Osteocyte (in vitro differentiated cells): ENCODE measurements at places on chromosomes 2 and 18. TPM values are rescaled to one million over a fixed set of nuclear protein-coding genes. Genes with fewer than 3 reads are reported as not detected.

GRCh38 chr18:70411307-70411706 lies 122.5 kb downstream of the SOCS6 start:
- no peak for DNase-seq

- DNase-seq, result no peak
Observed at GRCh38 chr2:97750017-97750416, 36.6 kb downstream of the ZAP70 start.

- DNase-seq, result peak; percentile 49
Observed at GRCh38 chr2:85523062-85523902, 15.7 kb upstream of the MAT2A start.

DNA sequence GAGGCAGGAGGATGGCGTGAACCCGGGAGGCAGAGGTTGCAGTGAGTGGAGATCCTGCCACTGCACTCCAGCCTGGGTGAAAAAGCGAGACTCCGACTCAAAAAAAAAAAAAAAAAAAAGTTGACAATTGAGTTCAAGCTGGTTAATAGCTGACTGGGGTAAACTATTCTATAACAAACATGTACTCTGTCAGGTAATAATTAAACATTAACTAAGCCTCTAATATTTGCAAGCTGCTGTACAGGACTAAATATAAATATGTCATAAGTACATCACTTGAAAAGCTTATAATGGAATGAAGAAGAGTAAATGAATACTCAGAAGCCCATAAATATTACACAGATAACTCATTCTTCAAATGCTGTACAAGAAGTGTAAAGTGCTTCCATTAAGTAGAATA lies 190.4 kb upstream of the CRIM1 start:
- no peak for DNase-seq

DNA sequence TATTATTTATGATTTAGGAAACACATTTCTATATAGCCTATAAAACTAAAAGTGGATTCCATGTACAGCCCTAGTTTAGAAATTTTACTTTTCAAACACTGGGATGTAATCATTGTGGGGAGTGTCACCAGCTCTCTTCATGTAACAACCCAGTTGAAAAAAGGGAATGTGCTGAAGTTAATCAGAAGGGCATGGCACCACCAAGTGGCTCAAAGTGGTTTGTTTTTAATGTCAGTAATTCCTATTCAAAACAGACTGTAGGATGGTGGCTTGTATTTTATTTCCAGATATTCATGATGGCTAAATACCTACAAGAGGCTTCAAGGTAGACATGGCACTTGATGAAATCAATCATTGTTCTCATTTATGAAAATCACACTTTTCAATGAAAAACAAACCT lies 58.1 kb upstream of the TMEM182 start:
- DNase-seq, result no peak

The ANKRD30BL gene
- not detected in 2 replicates for total RNA-seq

GRCh38 chr2:142873831-142874287 lies 3.6 kb upstream of the KYNU start:
- DNase-seq, result no peak

- no peak for DNase-seq
Observed at GRCh38 chr2:176575237-176575744, 306.0 kb downstream of the MTX2 start.

- no peak for DNase-seq
Observed at GRCh38 chr2:101331202-101331601, 22.7 kb upstream of the RNF149 start.

- DNase-seq, result no peak
Observed at GRCh38 chr2:54176577-54176976, 61.2 kb downstream of the ACYP2 start.

DNA sequence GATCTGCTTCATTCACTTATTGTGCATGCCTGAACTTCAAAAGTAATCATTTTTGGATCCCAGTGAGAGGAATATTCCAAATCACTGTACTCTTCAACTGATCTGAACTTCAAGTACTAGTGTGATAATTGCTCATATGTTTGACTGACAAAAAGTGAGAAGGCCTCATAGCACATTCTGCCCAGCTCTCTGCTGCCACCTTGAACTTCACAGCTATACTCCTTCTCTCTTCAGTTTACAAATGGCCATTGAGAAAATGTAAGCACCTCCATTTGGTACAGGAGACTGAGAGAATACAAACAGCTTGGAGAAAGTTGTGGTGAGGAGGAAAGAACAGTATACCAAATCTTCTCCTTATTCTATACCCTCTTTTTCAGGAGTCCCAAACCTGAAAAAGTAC lies 946.0 kb upstream of the CHAC2 start:
- DNase-seq, result no peak

The CDH20 gene
- not detected in 2 replicates for total RNA-seq

DNA sequence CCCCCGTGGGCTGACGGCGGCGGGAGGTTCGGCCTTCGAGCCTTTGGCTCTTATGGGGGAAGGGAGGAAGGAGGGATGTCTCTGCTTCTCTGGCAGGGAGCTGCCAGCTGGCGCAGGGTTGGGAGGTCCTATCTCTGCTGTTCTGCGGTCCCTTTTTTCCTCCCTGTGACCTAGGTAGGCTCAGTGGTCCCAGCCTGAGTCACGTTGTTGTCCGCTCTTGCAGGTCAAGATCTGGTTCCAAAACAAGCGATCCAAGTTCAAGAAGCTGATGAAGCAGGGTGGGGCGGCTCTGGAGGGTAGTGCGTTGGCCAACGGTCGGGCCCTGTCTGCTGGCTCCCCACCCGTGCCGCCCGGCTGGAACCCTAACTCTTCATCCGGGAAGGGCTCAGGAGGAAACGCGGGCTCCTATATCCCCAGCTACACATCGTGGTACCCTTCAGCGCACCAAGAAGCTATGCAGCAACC lies 2.5 kb downstream of the DLX1 start:
- no peak for DNase-seq

The ANKRD30B gene
- total RNA-seq, result not detected in 2 replicates

- DNase-seq, result no peak
Observed at GRCh38 chr18:46480226-46480625, 176.8 kb downstream of the LOXHD1 start.

The PRKAG3 gene
- not detected in 2 replicates for total RNA-seq
